Central memory CD8-positive, alpha-beta T cell (primary cell): ENCODE measurements at places on chromosomes 12 and 14.

GRCh38 chr12:130835436-130835835 is 3.6 kb downstream of the STX2 start:
- DNase-seq: no peak
- H3K27me3 ChIP-seq: no peaks in the 10 kb centered on the region

- H3K36me3 ChIP-seq: no peaks in the 10 kb centered on the region
- peaks cover 11% of the 10 kb centered on the region for H3K4me1 ChIP-seq
- no peak overlapping the region for H3K27ac ChIP-seq
- H3K4me3 ChIP-seq: no peak overlapping the region
- no peak for DNase-seq
- peaks cover 58% of the 10 kb centered on the region for H3K27me3 ChIP-seq
These were observed 1282.5 kb downstream of the TMEM121 start for GRCh38 chr14:106808907-106809306.

DNA sequence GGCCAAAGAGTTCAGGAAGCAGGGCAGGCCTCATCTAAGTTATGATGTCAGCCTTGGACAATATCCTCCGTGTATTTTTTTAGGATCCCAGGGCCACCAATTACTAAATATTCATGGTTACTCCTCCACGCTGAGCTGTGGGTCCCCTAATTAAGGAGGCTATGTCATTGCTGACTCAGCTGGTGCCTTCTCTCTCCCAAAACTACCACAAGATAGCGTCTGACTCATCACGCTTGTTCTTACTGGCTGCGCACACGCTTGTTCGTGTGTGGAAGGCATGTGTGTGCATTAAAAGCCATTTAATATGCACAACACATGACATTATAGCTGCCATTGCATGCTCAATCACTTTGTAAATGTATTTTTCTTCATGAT is 78.3 kb downstream of the GSC start:
- DNase-seq: no peak
- H3K36me3 ChIP-seq: no peaks in the 10 kb centered on the region
- no peaks in the 10 kb centered on the region for H3K4me1 ChIP-seq
- peaks cover 22% of the 10 kb centered on the region for H3K27me3 ChIP-seq
- no peak overlapping the region for H3K27ac ChIP-seq

DNA sequence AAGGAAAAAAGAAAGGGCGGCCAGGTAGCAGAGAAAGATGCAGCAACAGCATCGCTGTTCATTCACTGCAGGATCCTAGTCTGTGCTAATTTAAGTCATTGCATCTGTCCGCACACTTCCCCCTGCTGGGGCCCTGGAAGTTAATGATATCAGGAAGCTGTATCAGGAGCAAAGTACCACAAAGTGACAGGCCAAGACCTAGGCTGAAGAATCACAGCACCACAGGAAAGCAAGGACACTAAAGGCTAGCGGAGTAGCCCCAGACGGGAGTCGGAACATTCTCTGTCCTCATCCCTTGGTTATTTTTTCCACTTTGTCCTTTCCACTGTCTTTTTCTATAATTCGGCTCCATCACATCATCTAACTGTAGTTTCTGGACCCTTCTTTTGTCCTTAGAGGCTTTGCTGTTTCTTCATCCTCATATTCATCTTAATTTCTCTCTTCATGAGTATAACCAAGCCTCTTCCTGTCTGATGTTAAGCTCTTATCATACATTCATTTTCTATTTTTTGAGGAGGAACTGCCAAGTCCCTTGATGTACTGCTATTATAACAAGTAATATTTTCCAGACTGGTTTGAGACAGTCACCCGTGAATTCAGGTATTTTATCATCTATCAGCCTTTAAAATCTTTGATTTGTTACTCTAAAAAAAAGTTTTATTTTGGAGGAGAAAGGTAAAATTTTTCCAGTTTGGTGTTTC is 28.3 kb downstream of the DUSP16 start:
- H3K4me3 ChIP-seq: no peak overlapping the region
- peaks cover 4% of the 10 kb centered on the region for H3K4me1 ChIP-seq
- H3K36me3 ChIP-seq: no peaks in the 10 kb centered on the region
- no peak overlapping the region for H3K27ac ChIP-seq
- DNase-seq: no peak

DNA sequence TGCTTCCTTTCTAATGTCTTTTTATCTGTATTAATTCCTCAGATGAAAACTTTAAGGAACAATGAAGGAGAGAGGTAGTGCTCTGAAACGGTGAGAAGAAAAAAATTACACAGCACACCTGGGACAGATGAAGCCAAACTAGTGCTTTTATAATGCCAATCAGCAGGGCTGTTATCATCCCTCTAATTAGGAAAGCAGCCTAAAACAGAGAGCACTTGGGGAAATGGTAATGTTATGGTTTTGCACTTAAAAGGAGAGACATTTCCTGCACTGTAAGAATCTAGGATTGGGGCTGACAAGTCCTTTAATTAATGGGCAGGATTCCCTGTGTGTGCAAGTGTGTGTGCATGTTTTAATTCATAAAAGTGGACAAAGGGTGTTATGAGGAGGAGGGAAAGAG is 4.8 kb upstream of the LMO3 start:
- peaks cover 18% of the 10 kb centered on the region for H3K27me3 ChIP-seq
- no peak for DNase-seq
- H3K4me1 ChIP-seq: no peaks in the 10 kb centered on the region
- no peak overlapping the region for H3K27ac ChIP-seq
- H3K4me3 ChIP-seq: no peak overlapping the region
- H3K36me3 ChIP-seq: no peaks in the 10 kb centered on the region

DNA sequence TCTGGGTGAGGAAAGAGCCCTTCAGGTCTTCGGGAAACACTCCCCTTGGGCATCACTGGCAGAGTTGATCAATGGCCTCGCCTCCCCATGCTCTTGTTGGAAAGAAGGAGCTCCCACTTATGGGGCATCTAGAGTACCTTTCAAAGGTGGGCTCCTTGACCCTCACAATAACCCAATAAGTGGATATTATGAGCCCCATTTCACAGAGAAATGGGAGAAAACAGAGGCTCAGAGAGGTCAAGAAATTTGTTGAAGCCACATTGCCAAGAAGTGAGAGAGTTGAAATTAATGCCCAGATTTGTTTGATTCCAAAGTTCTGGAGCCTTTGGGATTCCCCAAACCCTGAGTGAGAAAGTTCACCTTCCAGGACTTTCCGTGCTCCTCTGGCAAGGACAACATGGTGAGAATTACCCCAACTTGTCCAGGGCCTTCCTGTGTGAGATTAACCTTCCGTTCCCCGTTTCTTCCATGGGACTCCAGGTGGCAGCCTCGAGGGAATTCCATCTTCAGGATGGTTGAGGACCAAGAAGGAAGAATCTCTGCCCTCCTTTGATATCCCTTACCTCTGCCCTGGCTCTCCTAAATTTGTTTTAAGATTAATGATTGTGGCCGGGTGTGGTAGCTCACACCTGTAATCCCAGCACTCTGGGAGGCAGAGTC is 7.5 kb upstream of the CHD4 start:
- no peaks in the 10 kb centered on the region for H3K27me3 ChIP-seq
- DNase-seq: no peak

- peak overlapping the region; percentile 93 for H3K27ac ChIP-seq
- H3K4me3 ChIP-seq: peak overlapping the region; percentile 88
These were observed 1.4 kb upstream of the GLRX5 start for GRCh38 chr14:95533391-95533821.

DNA sequence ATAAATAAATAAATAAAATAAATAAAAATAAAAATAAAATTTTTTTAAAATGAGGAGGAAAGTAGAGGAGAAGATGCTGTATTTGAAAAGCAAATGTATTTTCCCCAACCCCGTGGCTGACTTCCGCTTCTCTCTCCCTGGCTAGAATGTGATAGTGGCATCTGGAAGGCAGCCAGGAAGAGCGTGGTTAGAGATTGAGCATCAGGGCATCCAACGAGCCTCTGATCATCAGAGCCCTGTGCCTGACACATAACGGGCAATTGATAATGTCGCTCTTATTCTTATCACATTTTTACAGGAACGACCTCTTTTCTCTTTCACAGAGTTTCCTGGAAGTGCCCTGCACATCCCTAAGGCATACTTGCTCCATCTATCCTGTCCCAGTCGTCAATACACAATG is 496.9 kb upstream of the TMEM132C start:
- no peaks in the 10 kb centered on the region for H3K27me3 ChIP-seq
- H3K27ac ChIP-seq: no peak overlapping the region
- no peaks in the 10 kb centered on the region for H3K4me1 ChIP-seq

DNA sequence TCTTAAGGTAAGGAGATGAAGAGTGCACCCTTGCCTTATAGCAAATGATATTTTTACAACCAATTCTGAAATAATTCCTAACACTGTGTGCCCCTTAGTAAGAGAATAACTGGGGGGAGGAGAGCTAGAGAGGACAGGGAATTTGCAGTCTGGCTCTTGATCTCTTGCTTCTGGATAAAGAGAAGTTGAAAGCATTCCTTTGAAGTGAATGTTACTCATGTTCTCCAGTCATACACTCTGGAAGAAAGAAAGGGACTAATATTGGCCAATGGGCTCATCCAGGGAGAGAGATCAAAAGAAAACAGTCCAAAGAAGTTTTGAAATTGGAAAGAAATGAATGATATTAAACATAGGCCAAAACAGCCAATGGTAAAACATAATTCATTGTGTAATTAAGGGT is 25.3 kb downstream of the C12orf75 start:
- H3K4me1 ChIP-seq: peaks cover 63% of the 10 kb centered on the region
- peak overlapping the region; percentile 60 for H3K27ac ChIP-seq
- H3K36me3 ChIP-seq: peaks cover 15% of the 10 kb centered on the region
- H3K4me3 ChIP-seq: no peak overlapping the region

DNA sequence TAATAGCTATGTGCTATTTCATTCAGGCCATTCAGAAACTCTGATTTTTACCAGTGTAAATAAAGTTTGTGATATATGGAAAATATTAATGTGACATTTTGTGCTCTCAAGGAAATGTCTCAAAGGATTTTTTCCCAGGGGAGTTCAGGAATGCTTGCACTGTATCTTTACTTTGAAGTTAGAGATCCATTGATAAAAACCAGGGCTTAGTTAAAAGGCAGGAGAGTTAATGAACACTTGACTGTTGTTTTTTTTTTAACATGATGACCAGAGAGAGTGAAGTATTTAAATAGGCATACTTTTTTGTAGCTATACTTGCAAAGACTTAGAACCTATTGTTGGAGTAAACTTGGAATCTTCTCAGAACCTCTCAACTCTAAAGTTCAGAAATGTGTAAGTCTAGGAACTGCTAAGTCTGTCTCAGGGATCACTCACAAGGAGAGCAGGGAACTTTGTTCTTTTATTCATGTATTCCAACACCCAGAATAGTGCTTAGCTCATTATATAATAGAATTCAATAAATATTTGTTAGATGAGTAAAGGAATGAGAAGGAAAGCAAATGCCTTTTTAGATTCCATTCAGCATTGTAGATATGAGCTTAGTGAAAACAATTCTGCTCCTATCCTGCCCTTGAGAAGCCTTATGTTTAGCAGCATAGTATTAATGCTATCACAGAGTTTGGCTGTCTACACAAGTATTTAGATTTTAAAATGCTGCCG is 117.5 kb downstream of the DAAM1 start:
- DNase-seq: no peak
- no peaks in the 10 kb centered on the region for H3K27me3 ChIP-seq
- H3K4me1 ChIP-seq: peaks cover 5% of the 10 kb centered on the region

DNA sequence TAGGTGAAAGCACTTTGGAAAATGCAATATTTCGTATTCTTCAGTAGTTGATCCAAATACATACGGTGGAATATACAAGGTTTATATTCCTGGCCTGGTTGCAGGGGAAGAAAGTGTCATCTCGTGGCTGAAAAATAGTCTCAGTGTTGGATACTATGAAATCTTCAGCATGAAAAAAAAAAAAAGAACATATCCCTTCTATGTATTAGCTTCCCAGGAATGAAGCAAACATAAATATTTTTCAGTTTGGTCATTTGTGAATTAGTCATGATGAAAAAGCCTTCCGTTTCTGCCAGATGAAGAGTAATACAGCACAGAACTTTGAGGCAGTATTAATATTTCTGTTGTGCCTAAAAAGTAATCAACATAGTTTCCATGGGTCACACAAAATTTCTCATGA is 36.7 kb downstream of the FLRT2 start:
- no peaks in the 10 kb centered on the region for H3K4me1 ChIP-seq
- H3K27ac ChIP-seq: no peak overlapping the region
- H3K4me3 ChIP-seq: no peak overlapping the region
- no peaks in the 10 kb centered on the region for H3K36me3 ChIP-seq

DNA sequence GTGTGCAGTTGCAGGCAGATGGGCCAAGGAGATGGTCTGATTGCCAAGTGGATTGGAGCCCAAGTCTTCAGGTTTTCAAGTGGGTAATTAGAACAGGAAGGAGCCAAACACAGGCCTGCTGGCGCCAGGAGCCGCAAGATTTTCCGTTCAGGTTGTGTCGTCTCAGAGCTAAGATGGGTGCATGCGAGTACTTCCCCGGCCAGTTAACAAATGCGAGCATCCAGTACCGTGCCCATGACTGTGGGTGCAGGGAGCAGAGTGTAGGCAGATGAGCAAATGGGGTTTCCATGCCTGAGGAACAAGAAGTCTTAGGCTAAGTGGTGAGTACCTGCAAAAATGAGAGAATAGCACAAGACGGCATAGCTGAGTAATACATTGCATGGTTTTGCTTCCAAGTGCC is 90.5 kb downstream of the CHST11 start:
- no peak for DNase-seq
- H3K4me3 ChIP-seq: no peak overlapping the region
- peaks cover 2% of the 10 kb centered on the region for H3K36me3 ChIP-seq

- H3K4me1 ChIP-seq: no peaks in the 10 kb centered on the region
- no peak overlapping the region for H3K27ac ChIP-seq
- peaks cover 1% of the 10 kb centered on the region for H3K36me3 ChIP-seq
These were observed 10.2 kb downstream of the ABCB9 start for GRCh38 chr12:122956035-122956434.

DNA sequence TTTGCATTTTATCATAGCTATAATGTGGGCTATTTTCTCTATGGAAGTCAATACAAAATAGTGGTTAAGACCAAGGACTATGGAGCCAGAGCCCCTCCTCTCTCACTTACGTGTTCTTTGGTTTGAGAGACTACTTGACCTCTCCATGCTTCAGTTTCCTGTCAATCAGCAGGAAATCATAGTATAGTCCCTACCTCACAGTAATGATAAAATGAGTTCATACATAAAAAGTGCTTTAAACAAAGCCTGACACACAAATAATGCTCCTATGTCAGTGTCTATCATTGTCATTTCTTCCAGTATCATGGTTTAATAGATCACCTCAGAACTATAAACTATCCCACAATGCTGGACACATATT is 90.4 kb downstream of the MED13L start:
- no peaks in the 10 kb centered on the region for H3K27me3 ChIP-seq
- H3K27ac ChIP-seq: no peak overlapping the region

GRCh38 chr14:88933191-88933590 is 108.7 kb downstream of the TTC8 start:
- no peaks in the 10 kb centered on the region for H3K4me1 ChIP-seq
- no peaks in the 10 kb centered on the region for H3K36me3 ChIP-seq
- no peak overlapping the region for H3K4me3 ChIP-seq
- peaks cover 61% of the 10 kb centered on the region for H3K27me3 ChIP-seq
- no peak overlapping the region for H3K27ac ChIP-seq

GRCh38 chr14:60482743-60483142 is 3.1 kb downstream of the C14orf39 start:
- no peaks in the 10 kb centered on the region for H3K4me1 ChIP-seq
- no peaks in the 10 kb centered on the region for H3K36me3 ChIP-seq
- H3K27me3 ChIP-seq: peaks cover 31% of the 10 kb centered on the region
- no peak overlapping the region for H3K27ac ChIP-seq
- no peak overlapping the region for H3K4me3 ChIP-seq
